ENCODE measurements at places on chromosomes 2 and 18.
A peak's percentile ranks its signal among the peaks of the same experiment; 100 is the strongest.

- no peak for DNase-seq
Observed at GRCh38 chr2:212968284-212969081, 182.9 kb downstream of the IKZF2 start.

- DNase-seq: no peak
Observed at GRCh38 chr2:10235099-10235908, 67.4 kb upstream of the HPCAL1 start.

GRCh38 chr2:119306196-119306590, 60.4 kb downstream of the C2orf76 start:
- no peak for DNase-seq

DNA sequence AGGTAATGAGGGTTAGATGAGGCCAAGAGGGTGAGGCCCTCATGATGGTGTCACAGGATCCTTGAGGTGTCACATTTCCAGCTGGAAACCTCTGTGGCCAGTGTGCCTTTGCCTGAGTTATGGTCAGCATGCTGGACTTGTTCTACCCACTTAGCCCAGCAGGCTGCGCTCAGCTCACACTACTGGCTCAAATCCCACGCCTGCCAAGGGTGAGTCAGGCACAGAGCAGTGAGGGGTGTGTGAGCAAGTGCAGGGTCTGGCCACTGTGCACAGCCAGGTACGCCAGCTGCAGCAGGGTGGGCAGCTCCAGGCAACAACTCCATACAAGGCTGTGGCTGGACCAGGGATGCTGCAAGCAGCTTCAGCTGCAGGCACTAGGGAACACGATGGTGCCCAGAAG, 616.6 kb upstream of the FSHR start:
- no peak for DNase-seq

GRCh38 chr2:156099382-156099781, 233.1 kb downstream of the NR4A2 start:
- no peak for DNase-seq

DNA sequence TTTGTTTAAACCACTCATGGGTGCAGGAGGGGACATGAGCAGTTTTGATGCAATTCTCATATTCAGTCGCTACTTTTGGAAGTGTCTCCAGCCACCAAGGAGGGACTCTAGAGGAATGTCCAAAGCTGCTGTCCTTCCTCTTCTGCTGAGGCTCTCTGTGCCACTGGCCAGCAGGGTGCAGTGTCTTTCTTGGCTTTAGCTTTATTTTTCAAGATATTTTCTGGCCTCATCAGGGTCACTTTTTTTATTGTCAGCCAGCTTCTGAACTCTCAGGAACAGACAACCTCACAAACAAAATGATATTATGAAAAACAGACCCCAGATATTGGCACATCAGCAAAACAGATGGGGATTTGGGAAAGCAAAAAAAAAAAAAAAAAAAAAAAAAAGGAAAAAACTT, 289.3 kb upstream of the ZSWIM2 start:
- DNase-seq: no peak

DNA sequence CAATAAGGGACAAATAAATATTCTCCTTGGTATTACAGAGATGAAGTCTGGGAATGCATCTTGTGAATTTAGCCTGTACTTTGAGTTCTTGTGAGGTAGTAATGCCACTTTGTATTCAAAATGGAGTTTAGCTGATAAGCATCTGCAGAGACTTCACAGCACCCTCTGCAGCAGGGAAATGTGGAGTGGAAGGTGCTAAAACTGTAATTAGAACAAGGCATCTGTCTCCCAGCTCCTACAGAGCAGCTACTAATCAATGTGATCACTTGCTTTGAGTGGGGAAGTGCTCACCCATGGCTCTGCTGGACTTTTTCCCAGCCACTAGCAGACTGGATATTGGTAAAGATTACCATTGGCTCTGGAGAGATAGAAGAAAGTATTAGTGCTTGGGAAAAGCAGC, 56.2 kb upstream of the TMEFF2 start:
- DNase-seq: no peak

GRCh38 chr2:127531221-127531648, 4.2 kb upstream of the MYO7B start:
- no peak for DNase-seq

- DNase-seq: no peak
Observed at GRCh38 chr2:240991378-240992263, 6.8 kb upstream of the SNED1 start.

GRCh38 chr2:63484481-63484880, 103.8 kb downstream of the WDPCP start:
- DNase-seq: no peak

GRCh38 chr18:57802213-57803102, 657 bp downstream of the ATP8B1 start:
- DNase-seq: no peak

- DNase-seq: no peak
Observed at GRCh38 chr2:97857553-97857952, 138.2 kb downstream of the TMEM131 start.

DNA sequence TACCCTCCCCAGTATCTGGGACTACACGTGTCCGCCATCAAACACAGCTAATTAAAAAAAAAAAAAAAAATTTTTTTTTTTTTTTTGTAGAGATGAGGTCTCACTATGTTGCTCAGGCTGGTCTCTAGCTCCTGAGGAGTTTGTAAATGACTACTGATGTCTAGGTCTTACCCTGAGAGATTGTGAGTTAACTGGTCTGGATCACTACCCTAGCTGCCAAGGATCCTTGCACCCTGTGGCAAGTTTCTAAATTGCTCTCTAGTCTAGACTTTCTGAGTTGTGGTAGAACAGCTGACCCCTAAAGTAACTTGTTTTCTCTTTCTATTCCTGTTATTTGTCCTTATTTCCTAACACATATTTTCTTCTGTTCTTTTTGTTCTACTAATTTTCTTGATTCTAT, 44.5 kb downstream of the ABHD3 start:
- no peak for DNase-seq

GRCh38 chr2:215454519-215455246, 18.8 kb upstream of the FN1 start:
- no peak for DNase-seq

DNA sequence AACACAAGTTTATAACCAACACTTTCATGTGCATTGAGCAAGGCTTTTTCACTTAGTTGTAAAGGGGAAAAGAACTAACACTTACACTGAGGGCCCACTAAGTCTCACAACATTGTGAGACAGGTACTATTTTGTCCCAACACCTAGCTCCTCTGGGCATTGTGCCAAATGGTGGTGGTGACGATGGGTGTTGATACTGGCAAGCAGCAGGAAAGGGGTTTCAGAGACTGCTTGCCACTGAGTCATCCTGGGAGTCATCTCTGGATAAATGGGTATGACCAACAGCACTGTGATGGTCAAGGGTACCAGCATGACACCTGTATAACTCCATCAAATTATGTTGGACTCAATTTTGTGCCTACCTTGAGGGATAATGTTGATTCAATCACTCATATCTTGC, 138.8 kb upstream of the ITGA6 start:
- DNase-seq: no peak

- no peak for DNase-seq
Observed at GRCh38 chr18:68714366-68714711, 569 bp downstream of the TMX3 start.

- DNase-seq: no peak
Observed at GRCh38 chr2:10482460-10482859, 34.3 kb upstream of the ODC1 start.

DNA sequence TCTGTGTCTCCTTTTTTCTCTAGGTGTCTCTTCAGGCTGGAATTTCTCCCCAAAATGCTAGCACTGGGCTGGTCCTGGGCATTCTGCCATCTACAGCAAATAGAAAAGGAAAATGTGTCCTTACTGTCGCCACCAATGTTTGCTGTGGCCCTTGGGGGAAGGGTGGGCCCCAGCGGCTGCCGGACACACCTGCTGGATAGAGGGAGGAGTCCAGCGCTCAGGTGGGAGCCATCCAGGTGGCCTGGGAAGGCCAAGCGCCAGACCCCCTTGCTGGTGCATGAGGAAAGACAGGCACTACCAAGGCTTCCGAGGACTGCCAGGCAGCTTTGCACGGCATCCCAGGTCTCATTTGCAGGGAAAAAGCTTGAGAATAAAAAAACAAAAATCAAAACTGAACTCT, 147.7 kb upstream of the GATA6 start:
- DNase-seq: no peak

GRCh38 chr2:64014628-64015027, 4.6 kb downstream of the VPS54 start:
- DNase-seq: no peak

DNA sequence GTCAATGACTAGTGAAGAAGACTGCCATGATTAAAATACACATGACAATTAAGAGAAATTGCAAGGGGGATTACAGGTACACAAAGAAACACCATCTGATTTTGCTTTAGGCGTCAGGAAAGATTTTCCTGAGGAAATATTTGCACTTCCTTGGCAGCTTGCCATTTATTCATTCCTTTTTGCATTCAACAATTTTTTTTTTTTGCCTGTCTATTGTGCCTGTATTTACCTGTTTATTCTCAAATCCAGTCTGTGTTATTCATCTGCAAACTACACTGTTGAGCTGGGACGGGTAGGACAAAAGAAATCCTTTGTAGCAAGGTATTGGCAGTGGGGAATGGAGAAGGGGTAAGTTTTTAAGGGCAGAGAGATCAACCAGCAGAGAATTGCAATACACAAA, 31.8 kb downstream of the SMAD2 start:
- DNase-seq: no peak

- DNase-seq: no peak
Observed at GRCh38 chr18:13364721-13365205, 146.2 kb downstream of the LDLRAD4 start.

DNA sequence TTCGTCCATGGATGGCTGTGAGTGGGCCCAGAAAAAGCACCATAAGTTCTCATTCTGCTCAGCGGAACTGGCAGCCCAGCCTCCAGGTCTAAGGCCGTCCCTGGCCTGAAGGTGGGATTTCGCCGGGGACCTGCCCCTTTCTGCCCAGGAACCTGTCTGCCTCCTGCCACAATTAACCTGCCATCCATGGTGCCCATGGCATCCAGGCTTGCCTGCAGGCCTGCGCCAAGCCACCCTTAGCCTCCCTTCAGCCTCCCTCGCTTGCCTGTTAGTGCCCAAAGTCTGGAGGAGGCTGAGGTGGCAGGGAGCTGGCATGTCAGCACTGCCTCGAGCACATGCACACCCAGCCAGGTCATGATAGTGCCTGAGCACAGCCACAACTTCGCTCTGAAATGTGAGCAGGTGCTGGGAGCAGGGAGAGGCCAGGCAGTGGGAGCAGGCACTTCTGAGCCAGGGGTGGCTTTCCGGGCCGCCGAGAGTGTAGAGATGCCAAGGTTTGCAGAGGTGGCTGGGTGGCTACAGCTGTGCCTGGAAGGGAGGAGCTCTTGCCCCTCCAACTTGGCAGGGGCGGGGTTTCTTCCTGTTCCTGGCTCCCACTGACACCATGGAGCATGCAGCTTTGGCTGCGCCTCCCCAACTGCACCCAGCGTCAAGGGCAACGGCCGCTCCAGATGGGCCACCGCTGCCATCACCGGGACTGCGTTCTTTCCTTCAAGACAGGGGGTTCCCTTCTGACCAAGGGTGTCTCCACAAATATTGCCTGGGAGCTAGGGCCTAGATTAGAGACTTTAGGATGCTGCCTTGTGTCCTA, 648.9 kb upstream of the VRK2 start:
- no peak for DNase-seq

DNA sequence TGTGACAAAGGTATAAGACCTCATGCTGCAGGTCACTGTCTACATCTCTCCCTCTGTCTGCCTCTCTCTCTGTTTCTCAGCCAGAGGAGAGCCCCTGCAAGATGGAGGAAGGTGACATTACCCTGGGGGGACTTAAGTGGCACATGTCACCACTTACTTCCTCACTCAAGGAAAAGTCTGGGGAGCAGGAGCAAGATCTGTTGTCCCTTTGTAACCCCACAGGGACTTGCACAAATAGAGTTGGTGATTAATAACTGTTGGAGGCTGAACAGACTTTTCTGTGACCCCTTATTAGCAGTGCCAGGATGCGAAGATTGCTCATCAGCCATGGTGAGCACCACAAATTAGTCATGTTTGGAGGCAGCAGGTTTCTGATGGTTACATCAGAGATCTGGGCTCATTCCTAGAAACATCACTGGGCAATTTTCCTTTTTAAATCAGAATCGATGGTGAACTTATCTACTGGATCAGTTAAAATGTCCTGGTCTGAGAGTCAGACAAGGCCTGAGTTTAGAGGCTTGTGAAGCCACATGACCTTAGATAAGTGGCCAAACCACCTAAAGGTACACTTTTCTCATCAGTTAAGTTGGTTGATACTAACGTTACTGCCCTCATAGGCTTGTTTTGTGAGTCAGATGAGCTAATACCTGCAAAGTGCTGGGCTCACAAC, 81.2 kb upstream of the LTBP1 start:
- DNase-seq: no peak

DNA sequence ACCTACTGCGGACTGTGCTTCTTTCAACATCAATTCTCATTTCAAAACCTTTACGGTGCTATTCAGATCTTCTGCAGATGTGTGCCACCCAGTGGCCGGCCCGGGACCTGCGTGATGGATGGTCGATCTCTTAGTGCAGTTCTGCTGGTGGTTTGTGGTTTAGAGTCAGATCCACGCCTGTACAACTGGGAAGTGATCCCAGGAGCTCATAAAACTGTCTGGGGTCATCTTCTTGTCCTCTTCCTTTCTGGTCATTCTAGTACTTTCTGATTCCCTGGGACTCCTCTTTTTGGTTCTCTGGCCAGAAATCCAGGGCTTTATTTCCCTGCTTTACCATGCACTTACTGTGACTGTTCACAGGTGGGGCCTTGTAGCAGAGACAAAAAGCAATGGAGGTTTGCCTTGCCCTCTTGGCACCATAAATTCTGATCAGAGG, 15.8 kb upstream of the SELENOI start:
- peak; percentile 61 for DNase-seq

DNA sequence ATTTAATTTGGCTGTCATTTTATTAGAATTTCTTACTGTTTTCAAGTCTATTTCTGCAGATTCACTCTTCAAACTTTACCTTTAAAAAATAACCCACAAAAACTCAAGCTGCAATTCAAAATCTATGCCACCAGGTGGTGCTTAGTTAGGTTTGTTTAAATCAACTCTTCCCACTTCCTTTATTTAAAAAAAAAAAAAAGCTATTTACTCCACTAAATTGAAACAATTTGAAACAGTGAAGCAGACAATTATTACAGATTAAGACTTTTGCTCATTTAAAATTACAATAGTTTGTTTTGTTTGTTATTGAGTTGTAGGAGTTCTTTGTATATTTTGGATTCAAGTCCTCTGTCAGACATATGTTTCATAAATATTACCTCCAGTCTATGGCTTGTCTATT, 300.0 kb downstream of the PDE11A start:
- no peak for DNase-seq

- no peak for DNase-seq
Observed at GRCh38 chr18:52391810-52392559, 52.0 kb downstream of the DCC start.

- DNase-seq: no peak
Observed at GRCh38 chr2:60350791-60351190, 202.7 kb downstream of the BCL11A start.

- DNase-seq: no peak
Observed at GRCh38 chr2:222827417-222827816, 33.4 kb upstream of the ACSL3 start.
